ENCODE measurements at places on chromosomes 2 and 18.

DNA sequence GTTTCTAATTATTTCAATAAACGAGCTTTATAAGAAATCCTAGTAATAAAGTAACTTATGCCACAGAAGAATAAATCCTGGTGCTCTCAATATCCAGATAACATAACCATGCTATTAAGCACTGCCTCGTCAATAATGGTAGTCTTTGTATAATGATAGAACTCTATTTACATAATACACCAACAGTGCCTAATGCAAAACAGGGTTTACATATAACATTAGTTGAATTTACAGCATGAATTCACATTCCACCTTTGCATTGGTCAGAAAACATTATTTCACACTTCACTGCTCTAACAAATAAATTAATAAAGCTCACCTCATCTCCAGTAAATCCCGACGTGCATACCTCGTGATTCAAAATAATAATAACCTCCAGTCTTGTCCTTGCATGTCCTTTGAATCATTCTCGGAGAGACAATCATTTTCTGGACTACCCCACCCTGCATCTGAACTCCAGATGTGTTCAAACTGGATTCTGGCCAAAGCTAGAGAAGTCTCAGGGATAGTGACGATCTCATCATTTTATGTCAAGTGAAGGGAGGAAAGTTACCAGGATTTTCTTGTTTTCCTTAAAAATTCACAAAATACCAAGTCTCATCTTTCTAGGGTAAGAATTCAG is 189.2 kb downstream of the NCKAP5 start:
- no peak for DNase-seq

DNA sequence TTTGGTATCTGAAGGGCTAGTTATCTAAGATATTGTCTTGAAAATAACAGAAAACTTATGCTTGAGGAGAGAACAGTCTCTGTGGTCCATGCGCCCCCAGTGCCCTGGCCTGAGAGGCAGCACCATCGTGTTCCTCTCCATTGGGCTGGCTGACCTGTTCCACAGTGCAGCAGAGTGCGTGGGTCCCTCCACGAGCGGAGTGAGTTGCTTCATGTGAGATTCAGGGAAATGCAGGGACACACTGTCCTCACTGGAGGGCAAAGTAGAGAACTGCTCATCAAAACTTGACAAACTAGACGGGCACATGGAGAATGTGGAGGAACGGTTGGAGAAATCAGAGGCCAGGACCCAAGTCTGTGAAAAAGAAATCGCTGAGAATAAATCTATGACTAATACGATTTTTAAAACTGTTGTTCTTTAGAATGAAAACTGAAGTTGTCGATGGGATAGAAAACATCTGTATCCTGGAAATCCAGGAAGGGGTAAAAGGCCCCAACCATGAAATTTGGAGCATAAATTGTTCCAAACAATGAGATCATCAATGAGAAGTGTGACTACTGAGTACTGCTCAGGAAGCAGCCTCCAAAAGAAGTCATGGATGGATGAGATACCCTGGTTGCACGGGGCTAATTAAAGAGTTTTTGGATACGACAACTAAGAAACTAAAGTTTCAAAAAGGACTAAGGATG is 58.1 kb downstream of the REV1 start:
- no peak for DNase-seq

GRCh38 chr2:1685078-1685956 is 59.0 kb downstream of the PXDN start:
- no peak for DNase-seq

GRCh38 chr18:11960743-11961380 is 20.4 kb upstream of the IMPA2 start:
- no peak for DNase-seq

- DNase-seq: no peak
Measured at GRCh38 chr2:25514043-25514637, 159.2 kb downstream of the DTNB start.

- DNase-seq: peak; percentile 50
Measured at GRCh38 chr2:202104286-202104870, 31.3 kb downstream of the KIAA2012 start.

DNA sequence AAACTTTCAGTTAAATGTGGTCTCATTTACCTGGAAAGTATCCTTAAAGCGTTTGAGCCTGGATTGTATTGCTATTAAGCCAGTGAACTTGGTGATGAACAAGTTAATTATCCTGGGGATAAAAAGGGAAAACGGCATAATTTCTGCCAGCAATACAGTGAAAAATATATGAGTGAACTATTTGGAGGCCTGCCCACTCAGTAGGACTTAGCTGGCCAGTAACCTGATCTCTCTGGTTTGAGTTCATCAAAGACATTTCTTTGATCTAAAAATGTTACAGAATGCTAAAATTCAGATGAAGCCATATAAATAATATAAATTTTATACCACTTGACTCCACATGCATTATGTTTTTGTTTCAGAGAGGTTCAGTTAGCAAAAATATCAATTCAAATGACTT is 241.1 kb upstream of the VWC2L start:
- DNase-seq: no peak

GRCh38 chr2:119367472-119368099 is 809 bp downstream of the DBI start:
- DNase-seq: peak; percentile 46

- peak; percentile 3 for DNase-seq
Measured at GRCh38 chr2:206642075-206643025, at the start of gene FAM237A. Gene FAM237A (plus strand): TSS chr2:206642487. CDS start chr2:206644237, 1,750 bp downstream.

DNA sequence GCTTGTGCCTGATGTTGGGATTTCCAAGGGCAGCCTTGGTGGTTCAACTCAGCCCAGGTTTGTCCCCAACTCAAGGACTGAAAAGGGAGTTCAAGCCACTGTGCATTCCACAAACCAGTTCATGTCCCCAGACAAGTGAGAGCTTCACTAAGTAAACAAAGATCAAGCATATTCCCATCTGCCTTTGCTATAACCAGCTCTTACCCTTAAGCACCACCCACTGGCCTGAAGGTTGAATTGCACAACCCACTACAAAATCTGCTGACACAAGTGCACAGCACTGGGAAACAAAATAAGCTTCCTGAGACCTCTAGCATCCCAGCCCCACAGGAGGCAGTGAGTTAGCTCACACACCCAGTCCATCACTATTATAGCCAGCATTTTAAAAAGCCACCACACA is 516.7 kb downstream of the NR4A2 start:
- no peak for DNase-seq

- DNase-seq: no peak
Measured at GRCh38 chr18:57737400-57738060, 65.6 kb downstream of the ATP8B1 start.

GRCh38 chr2:10404324-10405143 is 43.6 kb downstream of the ODC1 start:
- DNase-seq: no peak

GRCh38 chr2:96404446-96405373 is 69.1 kb downstream of the NCAPH start:
- DNase-seq: no peak

DNA sequence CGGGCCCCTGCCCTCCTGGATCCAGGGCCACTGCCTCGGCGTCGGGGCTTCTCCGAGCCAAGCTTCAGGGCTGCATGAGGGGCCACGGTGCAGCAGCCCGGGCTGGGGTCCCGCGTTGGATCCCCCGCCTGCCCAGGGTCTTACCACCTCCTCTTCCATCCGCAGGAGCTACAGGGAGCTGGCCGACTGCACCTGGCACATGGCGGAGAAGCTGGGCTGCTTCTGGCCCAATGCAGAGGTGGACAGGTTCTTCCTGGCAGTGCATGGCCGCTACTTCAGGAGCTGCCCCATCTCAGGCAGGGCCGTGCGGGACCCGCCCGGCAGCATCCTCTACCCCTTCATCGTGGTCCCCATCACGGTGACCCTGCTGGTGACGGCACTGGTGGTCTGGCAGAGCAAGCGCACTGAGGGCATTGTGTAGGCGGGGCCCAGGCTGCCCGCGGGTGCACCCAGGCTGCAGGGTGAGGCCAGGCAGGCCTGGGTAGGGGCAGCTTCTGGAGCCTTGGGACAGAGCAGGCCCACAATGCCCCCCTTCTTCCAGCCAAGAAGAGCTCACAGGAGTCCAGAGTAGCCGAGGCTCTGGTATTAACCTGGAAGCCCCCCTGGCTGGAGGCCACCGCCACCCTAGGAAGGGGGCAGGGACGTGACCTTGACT is 52.1 kb downstream of the RAMP1 start:
- DNase-seq: no peak

DNA sequence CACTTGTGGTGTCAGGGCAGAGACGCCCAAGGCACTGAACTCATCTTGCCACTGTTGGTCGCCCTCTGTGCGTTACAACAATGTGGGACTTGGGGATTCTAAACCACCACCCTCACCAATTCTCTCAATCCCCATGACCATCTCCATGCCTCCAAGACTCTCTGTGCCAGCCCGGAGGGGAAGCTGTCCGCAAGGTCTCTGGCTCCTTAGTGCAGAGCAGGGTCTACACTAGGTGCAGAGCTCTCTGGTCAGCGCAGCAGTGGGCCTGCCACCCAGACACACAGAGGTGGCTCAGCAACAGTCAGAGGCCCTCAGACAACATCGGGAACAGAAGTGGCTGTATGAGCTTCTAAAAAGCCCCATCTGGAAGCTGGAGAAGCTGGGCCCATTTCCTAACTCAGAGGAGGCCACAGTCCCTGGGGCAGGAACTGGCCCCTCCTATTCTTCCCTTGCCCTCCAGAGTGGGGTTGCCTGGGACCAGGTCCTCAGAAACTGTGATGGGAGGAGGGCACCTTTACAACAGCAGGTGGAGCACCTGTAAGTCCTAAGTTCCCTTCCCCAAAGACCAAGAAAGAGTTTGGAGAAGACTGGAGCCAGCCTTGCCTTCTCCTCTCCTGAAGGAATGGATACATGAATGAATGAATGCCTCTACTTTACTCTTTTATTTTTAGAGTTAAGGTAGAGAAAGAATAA is 37.7 kb downstream of the SERTAD2 start:
- DNase-seq: no peak

DNA sequence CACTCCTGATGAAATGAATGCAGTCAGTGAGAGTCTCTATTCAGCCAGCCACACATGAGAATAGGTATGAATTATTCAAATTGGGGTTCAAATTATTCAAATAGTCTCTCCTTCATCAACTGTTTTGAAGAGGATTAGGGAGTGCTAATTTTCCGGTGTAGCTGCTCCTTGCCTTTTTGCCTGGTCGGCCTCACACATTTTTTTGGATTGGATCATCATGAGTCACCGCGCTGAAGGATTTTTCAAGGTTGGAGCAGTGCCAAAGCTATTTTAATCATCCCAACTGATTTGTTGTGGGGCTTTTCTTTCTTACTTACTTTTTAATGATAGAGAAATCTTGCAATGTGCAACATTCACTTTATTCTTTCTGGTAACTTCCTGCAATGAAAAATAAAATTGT is 2.4 kb upstream of the DTNA start:
- no peak for DNase-seq

DNA sequence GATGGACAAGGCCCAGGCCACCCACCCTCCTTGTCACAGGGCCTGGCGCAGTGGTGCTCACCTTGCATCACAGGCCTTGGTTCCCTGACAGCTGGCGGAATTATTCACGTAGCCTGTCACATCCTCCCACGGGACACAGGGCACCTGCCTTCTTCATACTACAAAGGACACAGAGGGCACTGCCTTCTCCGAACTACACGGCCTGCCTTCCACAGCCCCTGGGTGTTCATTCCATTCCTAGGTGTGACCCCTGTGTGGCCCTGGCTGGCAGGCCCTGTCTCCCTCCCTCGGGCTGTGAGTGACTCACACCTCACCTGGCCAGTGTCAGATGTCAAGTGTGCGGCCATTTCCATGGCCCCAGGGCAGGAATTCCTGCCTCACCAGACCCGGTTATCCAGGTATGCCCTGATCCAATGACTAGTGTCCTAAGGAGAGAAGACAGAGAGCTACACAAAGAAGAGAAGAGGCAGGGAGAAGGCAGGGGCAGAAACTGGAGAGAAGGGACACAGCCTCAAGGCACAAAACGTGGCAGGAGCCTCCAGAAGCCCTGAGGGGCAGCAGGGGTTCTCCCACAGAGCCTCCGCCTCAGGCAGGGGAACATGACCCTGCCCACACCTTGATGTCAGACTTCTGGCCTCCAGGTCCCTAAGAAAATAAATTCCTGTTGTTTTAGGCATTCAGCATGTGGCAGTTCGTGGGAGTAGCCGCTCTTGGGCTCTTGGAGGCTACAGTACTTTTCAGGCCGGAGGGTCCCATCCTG is 43.4 kb downstream of the MBP start:
- no peak for DNase-seq

DNA sequence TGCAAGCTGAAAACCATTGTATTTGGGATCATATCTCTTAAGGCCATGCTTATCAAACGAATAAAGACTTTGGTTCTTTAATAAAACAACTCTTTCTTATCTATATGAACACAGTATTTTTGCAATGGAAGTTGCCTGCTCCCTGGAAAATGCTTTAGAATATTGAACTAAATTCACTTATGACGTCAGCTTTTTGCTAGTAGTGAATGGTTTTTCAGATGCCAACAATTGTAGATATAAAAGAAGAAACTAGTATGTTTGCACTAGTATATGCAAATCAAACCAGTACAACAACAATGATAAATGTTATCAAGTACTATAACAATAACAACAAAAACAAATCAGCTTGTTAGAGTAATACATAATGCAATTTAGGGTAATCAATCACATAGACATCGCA is 1462.9 kb downstream of the SUCLG1 start:
- no peak for DNase-seq

- no peak for DNase-seq
Measured at GRCh38 chr18:48953104-48953706, 2.4 kb upstream of the SMAD7 start.

- DNase-seq: no peak
Measured at GRCh38 chr18:29849144-29849543, 1193.4 kb downstream of the DSC3 start.

- no peak for DNase-seq
Measured at GRCh38 chr2:213066443-213066743, 85.0 kb downstream of the IKZF2 start.
